ENCODE measurements at places on chromosomes 3 and 15.
A peak's percentile ranks its signal among the peaks of the same experiment; 100 is the strongest.

DNA sequence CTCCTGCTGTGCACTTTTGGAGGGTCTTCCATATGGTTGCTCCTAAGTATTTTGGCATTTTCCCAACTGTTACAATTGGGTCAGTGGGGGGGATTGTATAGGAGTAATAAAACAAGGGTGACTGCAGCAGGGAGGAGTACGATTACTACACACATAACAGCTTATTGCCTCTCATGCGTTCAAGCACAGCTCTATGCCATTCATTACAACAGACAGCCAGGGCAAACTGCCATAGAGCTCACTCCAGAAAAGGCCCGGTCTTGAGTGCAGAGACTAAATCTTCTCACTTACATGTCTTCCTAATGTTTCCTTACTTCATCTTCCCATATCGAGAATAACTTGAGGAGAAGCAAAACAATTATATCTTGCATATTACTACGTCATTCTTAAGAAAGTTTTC, 1.4 kb upstream of the CHMP2B start:
- DNase-seq = no peak

DNA sequence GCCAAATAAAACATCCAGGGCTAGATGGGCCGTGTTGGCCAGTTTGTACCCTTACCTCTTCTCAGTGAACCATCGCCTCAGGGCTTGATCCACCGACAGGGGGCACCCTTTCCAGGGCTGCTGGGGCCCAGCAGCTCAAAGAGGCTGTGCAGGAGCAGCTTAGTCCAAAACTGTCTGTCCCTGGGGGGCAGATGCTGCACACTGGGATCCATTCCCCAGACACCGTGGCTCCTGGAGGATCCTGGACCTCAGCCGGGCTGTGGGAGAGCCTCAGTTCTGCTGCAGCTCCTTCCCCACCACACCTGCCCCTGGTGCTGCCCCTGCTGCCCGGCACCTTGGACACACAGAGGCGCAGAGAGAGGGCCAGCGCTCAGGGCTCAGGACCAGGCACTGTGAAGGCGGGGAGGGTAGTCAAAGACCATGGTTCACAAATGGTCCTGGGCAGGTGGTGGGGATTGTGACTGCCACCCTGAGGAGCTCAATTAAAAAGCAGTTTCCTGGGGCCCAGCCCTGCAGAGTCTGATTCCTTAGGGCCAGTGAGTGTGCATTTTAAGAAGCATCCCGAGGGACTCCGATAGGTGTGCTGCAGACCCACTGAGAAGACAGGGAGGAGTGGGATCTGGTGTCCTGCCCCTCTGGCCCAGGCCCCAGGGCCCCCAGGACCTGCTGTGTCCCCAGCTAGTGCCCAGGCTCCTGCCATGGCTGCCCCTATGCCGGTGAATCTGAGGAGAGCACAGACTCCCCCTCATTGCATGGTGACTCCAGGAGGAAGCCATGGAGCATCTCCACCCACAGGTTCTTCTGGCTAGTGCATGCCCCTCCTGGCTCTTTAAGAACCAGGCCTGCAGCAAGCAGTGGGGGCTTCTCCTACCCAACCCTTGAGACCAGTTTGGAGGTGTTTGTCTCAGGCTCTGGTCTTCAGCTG, 86.5 kb upstream of the PRR20G start:
- peak; percentile 15 for DNase-seq

DNA sequence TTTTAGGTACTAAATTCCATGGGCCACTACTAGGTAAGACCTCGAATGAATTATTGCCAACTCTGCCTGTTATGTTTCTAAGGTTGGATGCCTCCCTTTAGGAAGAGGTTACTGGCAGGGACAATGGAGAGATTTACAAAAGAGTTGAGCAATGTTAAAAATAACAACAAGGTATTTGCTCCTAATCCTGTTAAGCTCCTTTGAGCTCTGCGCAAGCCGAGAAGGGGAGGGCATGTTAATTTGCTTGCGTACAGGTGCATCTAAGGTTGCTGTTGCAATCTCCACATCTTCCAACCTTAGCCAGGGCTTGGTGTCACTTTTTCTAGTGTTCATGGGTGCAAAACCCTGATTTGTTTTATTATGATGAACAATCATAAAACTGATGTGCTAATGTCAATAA, 161.5 kb upstream of the TPM1 start:
- no peak for DNase-seq

DNA sequence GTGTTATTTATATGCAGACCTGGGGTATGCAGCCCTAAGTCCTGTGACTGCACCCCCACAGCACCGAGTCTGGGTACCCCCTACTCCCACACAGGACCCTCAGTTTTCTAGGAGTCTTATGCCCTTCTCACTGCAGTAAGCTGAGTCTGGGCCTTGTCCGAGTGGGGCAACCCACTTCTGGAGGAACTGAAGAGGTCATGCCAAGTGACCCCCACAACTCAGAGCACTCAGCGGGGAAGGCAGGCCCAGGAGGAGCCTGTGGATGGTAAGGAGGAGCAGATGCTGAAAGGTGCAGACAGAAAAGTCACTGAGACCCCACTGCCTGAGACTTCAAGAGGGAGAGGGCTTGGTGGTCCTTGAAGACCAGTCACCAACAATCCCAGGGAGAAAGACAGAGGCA, 56.1 kb upstream of the FGD5 start:
- no peak for DNase-seq

DNA sequence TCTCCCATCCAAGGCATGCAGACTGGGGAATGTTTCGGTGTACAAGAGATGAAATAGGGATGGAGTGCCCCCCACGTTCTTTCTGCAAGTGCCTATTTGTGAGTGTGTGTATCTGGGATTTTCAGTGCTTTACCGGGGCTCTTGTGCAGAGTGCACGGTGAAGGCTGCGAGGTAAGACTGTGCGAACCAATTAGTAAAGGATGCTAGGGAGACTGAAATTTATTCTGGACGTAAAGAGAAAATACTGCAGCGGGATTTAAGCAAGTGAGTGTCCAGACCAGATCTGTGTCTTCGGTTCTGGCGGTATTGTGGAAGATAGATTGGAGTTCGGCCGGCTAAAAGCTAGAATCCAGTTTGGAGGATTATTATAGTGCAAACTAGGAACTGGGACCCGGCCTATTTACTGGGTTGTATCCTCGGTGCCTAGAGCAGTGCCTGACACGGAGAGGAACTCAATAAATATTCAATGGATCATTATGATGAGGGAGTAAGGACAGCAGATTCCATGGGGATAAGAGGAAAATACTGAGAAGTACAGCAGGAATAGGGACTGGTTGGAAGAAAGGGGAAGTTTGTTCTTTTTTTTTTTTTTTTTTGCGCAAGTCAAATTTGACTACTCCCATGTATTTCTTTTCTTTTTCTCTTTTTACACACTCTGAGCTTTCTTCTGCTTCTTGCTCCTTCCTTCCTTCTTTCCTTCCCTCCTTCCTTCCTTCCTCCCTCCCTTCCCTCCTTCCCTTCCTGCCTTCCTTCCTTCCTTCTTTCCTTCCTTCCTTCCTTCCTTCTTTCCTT, 580 bp upstream of the MAGEF1 start:
- no peak for DNase-seq

DNA sequence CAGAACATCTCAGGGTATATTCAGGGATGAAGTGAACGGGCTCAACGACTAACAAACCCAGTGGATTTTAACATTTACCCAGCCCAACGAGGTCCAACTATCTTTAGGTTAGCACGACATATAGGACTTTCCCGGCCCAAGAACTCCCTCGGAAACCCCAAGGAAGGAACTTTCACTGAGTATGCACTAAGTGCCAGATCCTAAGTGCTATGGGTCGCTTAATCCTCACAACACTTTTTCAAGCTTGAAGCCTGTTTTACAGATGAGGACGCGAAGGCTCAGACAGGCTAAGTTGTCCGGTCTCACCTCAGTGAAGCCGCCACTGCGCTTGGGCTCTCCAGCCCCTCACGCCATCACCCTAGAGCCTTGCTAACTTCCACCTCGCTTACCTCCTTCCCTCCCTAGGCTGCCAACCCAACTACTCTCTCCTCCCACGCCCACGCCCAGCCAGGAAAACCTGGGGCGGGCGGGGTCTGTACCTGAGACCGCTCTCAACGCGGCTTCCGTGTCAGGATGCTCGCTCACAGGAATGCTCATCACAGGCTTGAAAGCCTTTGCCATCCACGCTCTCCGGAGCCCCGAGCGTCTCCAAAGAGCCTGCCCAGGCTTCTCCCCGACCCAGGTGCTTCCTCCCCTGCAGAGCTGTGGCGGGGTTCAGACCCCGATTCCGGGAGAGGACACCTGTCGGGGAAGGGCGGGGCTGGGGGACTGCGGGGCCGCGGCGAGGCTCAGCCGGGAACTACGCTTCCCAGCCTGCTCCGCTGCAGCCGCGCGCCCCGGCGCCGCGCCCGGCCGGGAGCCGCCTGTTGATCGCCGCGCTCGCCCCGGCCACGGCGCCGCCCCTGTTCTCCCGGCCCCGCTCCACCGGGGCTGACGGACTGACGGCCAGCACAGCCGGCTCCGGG, at the start of gene TMOD2:
Gene TMOD2, plus strand, starts transcription at position 806 of the 905 bp plus-strand sequence. CDS start 14,845 bp downstream, outside the sequence.
- peak; percentile 25 for DNase-seq

DNA sequence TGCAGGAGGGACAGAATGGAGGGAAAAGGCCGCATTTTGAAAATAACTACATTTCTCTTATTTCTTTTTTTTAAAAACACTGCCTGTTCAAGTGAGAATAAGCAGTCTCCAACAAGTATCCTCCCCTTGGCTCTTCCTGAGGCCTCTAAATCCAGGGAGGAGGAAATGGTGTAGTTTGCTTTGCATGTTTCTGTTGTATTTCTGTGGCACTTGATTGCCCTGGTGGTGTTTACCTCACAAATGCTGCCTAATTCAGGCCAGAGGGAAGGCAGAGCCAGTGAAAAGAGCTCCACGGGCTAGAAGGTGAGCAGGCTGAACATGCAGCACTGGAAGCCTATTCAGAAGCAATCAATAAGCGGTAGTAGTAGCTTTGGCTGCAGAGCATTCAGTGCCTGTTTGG, 149.3 kb upstream of the ATP11B start:
- DNase-seq = no peak

Measured in EL (cell line).